ENCODE measurements at places on chromosomes 1 and 21.

DNA sequence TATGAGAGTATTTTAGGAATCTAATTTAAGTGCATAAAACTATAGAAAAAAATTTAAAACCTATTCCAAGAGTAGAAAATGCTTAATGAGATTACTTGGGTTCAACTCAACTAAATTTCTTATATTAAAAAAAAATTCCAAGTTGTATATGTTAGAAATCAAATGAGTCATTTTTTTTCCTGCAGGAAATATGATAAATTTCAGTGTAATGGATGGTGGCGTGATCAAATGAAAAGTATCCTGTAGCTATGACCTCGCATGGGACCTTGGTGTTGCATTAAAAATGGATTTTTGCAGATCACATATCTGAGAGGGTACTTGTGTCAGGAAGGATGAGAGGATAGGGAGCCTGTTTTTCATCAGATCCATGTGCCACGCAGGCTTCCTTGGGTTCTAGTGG lies 17.9 kb downstream of the ATP5PO start:
- no peak for DNase-seq

DNA sequence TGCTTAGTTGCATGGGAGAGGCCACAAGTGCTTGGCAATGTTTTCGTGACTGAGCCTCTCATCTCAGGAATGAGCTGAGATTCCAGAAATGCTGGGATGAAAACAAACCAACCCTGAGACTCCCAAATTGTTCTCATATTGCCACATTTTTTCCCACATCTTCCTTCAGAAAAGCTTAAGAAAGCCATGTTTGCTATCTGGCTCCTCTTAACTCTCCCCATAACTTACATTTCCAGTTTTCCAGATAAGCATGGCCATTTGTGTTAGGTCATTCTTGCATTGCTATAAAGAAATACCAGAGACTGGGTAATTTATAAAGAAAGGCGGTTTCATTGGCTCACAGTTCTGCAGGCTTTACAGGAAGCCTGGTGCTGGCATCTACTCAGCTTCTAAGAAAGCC lies 17.2 kb downstream of the DSCAM start:
- no peak for DNase-seq

- DNase-seq = no peak
Observed at GRCh38 chr1:226498640-226499008, 49.9 kb upstream of the STUM start.

DNA sequence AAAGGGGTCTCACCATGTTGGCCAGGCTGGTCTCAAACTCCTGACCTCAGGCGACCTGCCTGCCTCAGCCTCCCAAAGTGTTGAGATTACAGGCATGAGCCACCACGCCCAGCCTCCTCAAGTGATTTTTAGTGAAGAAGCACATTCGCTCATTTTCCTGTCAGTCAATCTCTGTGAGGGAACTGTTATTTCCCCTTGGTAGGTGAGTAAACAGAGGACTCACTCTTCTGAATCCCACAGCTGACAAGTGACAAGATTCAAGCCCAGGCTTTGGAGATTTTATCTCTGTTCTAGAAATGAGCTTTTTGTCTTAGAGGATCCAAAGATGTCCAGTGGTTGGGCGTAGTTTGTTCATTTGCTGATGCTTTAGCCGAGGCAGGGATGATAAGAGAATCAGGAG lies 43.9 kb upstream of the TACSTD2 start:
- no peak for DNase-seq

GRCh38 chr1:147634645-147635044 lies 35.7 kb downstream of the ACP6 start:
- DNase-seq = no peak

DNA sequence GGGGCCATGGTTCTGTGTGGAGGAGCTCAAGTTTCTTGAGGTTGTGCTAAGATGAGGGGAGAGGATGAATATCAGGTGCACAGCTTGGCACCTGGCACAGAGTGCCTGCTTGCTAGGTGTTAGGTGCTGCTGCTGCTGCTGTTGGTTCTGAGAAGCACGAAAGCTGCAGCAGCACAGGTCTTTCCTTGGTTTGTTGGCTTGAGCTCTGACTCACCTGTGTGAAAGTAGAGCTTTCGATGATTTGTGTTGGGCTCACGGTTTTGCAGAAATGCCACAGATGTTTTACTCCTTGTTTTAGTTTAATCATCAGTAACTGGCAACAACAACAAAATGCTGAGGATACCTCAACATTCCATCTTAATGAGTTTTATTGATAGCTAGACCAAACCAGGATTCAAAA lies 221.6 kb downstream of the BRINP2 start:
- DNase-seq = no peak

All from NCI-H187 (cell line).